ENCODE measurements at places on chromosomes 4 and X. TPM values are rescaled to one million over a fixed set of nuclear protein-coding genes. Genes with fewer than 3 reads are reported as not detected.
A peak's percentile ranks its signal among the peaks of the same experiment; 100 is the strongest.

- no peak for DNase-seq
Observed at GRCh38 chrX:73987166-73987565, 316.8 kb upstream of the ZCCHC13 start.

DNA sequence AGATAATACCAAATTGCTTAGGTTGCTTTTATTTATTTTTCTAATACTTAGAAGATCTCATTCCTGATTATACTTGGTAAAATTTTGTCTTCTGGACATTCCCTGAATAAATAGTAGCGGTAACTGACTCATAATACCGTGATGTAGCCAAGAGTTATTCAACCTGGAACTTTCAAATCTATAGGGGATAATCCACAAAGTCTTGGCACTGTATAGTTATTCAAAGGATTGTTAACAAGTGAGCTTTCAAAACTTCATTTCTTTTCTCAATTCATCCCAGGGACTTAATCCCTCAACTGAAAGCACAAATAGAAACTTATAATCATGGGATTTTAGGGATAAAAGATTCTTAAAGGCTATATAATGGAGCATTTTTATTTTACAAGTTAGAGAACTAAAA, 1383.3 kb downstream of the FAM133A start:
- no peak for DNase-seq

GRCh38 chr4:169399976-169400767, 129.4 kb upstream of the SH3RF1 start:
- no peak for DNase-seq

DNA sequence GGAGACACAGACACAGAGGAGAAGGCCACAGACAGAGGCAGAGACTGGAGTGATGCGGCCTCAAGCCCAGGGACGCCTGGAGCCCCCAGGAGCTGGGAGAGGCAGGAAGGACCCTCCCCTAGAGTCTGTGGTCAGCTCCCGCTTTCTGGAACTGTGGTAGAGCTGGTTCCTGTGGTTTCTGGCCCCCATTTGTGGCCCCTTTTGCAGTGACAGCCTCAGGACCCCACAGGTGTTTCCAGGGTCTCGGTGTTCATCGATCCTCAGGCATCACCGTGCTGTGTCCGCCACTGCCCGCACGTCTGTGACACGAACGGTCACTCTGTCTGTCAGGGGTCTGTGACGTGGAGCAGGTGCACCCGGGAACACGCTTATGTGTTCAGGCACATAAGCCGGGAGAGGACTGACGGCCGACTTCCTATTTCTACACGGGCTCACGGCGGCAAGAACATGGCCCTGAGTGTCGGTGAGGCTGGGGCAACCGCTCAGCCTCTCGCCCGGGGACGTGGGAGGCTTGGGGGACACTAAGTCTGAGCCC, 7.9 kb downstream of the GTPBP6 start:
- peak; percentile 62 for DNase-seq

The MAGEC1 gene
- total RNA-seq = not detected

The TAF7L gene
- 0.89 TPM for total RNA-seq

The HDX gene
- 3.0 TPM for total RNA-seq

The SPANXA2 gene
- total RNA-seq = not detected
